ENCODE measurements at places on chromosomes 6 and 20.
A peak's percentile ranks its signal among the peaks of the same experiment; 100 is the strongest.

- no peak for DNase-seq
These were observed 20.3 kb downstream of the GTPBP2 start for GRCh38 chr6:43608807-43609206.

- DNase-seq = no peak
These were observed 306.8 kb upstream of the CNR1 start for GRCh38 chr6:88472851-88473525.

- no peak for DNase-seq
These were observed 14.7 kb upstream of the TNFAIP3 start for GRCh38 chr6:137852346-137852745.

DNA sequence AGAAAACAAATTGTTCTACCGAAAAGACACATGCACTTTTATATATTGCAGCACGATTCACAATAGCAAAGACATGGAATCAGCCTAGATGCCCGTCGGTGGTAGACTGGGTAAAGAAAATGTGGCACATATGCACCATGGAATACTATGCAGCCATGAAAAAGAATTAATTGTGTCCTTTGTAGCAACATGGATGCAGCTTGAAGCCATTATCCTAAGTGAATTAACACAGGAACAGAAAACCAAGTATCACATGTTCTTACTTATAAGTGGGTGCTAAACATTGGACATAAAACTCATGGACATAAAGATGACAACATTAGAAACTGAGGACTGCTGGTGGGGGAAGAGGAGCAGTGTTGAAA, 32.4 kb downstream of the RALGAPB start:
- no peak for DNase-seq

- DNase-seq = no peak
These were observed 168.8 kb downstream of the EYA2 start for GRCh38 chr20:47063407-47063806.

GRCh38 chr20:38144598-38144973, 20.5 kb downstream of the TGM2 start:
- no peak for DNase-seq

- DNase-seq = no peak
These were observed 1.9 kb downstream of the CITED2 start for GRCh38 chr6:139372326-139373153.

- DNase-seq = no peak
These were observed 121.9 kb upstream of the ZFP64 start for GRCh38 chr20:52313341-52313963.

DNA sequence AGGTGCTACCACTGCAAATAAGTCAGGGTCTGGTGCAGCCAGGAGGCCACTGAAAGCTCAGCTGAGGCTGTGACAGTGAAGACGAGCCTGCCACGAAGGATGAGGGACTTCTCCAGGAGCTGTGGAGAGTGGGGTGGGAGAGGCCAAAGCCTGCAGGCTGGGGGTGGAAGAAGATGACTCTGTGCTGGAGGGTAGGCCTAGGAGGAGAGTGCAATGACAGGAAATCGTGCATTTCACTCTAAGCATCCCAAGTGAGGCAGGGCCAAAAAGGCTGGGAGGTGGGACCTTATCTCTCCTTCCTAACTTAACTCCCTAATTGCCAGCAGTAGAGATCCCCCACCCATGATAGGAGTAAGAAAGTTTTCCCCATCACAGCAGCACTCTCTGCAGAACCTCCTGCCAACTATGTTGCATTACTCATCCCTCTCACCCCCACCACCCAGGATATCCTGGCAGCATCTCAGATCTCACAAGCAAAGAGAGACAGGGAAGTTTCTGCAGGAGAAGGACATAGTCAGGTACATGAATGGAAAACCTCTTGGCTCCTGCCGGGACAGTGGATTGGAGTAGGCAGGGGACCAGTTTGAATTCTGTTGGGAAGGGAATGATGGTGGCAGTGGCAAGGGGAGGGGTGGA, 466.2 kb downstream of the CDH26 start:
- no peak for DNase-seq

DNA sequence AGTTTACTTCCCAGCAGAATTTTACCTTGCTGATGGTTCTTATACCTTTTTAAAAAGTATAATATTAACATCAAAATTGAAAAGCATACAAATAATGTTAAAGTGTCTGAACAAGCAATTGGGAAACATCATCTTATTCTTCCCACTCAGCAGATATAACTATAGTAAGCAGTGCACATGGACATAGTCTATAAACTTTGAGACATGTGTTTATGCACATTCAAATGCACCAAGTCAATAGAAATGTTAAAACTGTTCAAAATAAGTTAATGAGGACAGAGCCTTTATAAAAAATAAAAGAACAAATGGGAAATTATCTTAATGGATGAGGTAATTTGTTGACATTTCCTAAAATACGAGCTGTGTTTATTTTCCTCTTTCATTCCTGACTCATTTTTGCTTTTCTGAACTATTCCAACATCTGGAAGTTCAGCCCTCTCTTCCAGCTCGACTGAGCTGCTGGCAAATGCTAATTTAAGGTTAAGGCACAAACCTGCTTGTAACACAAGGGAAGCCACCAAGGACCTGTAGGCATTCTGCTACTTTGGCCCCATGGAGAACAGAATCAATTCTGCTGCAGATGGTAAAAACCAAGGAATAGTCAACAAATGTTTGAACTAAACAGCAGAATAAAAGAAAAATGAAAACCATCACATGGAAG, 110.3 kb upstream of the MAP3K4 start:
- no peak for DNase-seq

- DNase-seq = no peak
These were observed 32.7 kb upstream of the MCM3 start for GRCh38 chr6:52317211-52317610.

- no peak for DNase-seq
These were observed 61.4 kb downstream of the PHF20 start for GRCh38 chr20:35833241-35833640.

GRCh38 chr6:18179770-18180356, 24.6 kb downstream of the KDM1B start:
- DNase-seq = no peak

- no peak for DNase-seq
These were observed 198.5 kb downstream of the TTLL2 start for GRCh38 chr6:167523426-167523825.

DNA sequence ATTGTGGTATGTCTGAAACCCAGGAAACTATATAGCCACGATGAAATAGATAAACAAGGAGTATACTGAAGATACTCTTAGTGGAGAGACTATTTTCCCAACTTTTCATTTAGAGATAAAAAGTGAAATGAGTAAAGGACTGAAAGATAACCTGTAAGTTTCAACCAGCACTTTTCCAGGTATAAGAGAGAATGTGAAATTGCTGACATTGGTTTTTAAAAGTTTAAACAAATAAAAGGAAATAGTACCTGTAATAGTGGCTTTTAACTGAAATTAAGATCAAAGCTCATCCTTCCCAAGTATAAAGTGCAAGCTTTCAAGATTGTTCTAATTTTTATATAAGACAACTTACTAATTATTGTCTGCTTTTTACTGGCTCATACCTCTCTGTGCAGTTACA, 130.2 kb upstream of the CCN2 start:
- no peak for DNase-seq

GRCh38 chr20:50331469-50332363, 141.1 kb downstream of the CEBPB start:
- DNase-seq = no peak

DNA sequence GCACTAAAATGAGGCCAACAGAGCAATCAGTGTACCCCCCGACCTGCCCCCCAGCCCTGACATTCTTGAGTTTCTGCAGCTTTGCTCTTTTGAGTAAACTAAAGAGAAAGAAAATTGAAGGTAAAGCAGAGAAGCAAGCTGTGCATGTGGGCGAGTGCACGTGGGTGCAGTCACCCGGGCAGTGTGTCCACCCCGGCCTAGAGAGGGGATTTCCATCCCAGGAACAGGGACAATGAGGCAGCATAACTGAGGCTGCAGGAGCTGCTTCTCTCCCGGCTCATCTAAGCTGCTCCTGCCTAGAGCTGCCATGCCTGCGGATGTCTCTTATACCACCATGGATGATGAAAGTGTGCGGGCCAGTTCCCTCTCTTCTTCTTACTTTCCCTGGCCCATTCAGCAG, 16.8 kb downstream of the CASS4 start:
- DNase-seq = no peak

DNA sequence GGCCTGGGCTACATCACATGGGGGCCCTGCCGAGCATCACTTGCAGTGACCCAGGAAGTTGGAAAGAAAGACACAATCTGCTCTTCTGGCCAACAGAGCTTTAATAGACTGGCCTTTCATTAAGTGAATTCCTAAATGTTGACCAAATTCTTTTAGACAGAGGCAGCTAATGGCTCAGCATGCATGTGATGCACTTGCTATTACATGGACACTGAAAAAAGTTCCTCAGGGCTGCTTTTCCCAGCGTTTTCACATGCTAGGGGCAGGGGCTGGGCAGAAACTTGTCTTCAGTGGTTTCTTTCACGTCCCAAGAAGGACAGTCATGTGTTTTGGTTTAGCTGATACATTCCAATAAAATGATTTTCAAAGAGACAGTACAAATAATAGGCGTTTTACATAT, 651.0 kb upstream of the SLC35B3 start:
- no peak for DNase-seq

- DNase-seq = no peak
These were observed 134.3 kb upstream of the AHI1 start for GRCh38 chr6:135631821-135632220.

DNA sequence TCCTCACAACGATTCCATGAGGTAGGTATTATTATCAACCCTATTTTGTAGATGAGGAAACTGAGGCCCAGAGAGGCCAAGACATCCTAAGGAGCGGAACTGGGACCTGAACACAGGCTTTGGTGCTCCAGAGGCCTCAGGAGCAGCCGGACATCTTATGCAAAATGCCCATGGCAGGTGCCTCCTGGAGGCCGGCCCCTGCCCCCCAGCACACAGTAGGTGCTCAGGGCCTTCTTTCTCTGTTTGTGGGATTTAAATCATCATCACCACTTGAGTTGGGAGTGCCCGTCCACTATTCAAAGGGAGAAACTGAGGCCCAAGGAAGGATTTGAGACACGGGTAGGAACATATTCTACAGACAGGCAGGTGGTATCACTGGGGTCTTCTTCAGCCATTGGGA, 41.2 kb downstream of the CEBPB start:
- DNase-seq = no peak

- DNase-seq = no peak
These were observed 14.0 kb upstream of the MRGBP start for GRCh38 chr20:62782149-62782892.

DNA sequence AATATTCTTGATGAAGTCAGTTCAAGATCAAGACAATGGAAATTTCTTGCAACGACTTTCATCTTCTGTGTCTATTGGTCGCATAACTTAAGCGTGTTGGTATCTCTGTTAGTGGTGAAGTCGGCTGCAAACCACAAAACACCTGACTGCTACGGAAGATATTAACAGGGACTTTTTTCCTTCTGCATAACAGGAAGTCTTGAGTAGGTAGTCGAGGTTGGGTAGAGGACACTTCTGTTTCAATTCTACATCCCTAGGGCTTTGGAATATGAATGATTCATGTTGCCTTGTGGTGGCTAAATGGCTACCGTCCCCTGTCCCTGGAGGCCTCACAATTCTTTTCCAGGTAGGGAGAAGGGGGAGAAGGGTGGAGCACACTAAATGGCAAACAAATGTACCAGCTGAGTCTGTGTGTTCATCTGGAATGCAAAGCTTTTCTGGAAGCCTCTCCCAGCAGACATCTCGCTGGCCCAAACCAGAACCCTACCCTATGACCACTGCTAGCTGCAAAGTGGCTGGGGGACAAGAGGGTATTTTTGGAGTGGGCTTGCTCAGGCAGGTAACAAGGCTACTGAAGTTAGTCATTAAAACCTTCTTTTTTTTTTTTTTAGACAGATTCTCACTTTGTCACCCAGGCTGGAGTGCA, 34.6 kb upstream of the NKX2-2 start:
- DNase-seq = peak; percentile 48

DNA sequence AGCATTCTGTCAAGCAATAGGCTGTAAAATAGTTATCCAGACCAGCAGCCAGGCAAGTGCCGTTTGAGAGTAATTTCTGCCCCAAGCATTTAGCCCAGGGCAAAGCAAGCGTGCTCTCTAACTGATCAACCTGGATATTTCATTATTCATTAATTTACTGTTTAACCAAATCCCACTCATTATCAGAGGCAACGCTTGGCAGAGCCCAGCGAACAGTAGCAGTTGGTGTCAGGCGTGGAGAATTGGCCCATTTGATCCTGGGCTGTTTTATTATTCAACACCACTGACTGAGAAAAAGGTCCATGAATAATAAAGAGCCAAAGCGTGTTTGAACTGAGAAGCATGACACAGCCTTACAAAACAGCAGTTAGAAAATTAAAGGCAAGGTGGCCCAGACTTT, 35.3 kb downstream of the TFAP2B start:
- no peak for DNase-seq

- DNase-seq = no peak
These were observed 191.5 kb upstream of the RNF217 start for GRCh38 chr6:124770784-124771183.

DNA sequence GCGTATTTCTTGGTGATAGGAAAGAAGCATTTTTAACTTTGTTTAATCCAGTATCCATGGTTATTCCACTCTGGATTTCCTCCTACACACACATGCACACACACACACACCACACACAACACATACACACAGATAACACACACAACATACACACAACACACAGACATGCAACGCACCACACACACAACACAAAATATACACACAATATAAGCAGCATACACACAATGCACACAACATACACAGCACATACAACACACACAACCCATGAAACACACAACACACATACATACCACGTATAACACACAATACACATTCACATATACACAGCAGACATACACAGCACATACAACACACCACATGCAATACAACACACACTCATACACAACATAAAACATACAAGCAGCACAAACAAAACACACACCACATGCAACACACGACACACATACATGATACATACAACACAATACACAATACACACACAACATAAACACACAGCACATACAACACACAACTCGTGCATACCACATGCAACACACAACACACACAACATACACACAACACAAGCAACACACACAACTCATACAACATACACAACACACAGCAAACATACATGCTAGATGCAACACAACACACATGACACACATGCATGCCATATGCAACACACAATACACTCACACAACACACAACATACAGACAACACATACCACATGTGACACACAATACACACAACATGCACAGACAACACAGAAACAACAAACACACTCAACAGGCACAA, 13.0 kb downstream of the TTLL2 start:
- DNase-seq = no peak

- DNase-seq = no peak
These were observed 67.5 kb upstream of the NRN1 start for GRCh38 chr6:6074190-6074589.

- DNase-seq = no peak
These were observed 49.0 kb downstream of the RREB1 start for GRCh38 chr6:7156643-7157278.

- no peak for DNase-seq
These were observed 100.0 kb downstream of the ARMC2 start for GRCh38 chr6:108948181-108948661.

GRCh38 chr6:3557336-3557735, 100.5 kb upstream of the SLC22A23 start:
- DNase-seq = no peak

GRCh38 chr20:58938541-58938940, 42.5 kb upstream of the NELFCD start:
- no peak for DNase-seq

- DNase-seq = no peak
These were observed 26.5 kb downstream of the CD109 start for GRCh38 chr6:73722318-73723060.

Measured in activated CD4-positive, alpha-beta T cell treated with anti-CD3 and anti-CD28 coated beads for 4 hours (primary cell).